NCI-H1417 treated with DMSO at 0.1 percent for 48 hours (cell line): ENCODE measurements at places on chromosomes 6 and 20.

GRCh38 chr6:51805517-51805916, 281.9 kb downstream of the PKHD1 start:
- no peak for DNase-seq

DNA sequence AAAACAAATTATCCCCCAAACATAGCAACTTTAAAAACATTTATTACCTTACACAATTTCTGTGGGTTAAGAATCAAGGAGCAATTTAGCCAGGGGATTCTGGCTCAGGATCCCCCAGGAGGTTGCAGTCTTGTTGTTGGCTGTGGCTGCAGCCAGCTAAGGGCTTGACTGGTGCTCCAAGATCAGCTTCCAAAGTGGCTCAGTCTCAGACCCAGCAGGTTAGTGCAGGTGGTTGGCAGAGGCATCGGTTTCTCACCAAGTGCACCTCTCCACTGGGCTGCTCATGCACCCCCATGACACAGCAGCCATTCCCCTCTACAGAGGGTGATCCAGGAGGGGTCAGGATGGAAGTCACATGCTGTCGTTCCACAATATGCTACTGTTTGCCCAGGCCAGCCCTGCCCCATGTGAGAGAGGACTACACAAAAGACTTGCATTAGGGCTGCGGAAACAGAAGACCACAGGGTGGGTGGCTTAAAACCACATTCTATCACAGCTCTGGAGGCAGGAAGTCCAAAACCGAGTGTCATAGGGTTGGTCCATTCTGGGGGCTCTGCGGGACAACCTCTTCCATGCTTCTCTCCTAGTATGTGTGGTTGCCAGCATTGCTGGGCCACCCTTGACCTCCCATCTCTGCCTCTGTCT, 125.8 kb downstream of the C6orf118 start:
- DNase-seq, result no peak

DNA sequence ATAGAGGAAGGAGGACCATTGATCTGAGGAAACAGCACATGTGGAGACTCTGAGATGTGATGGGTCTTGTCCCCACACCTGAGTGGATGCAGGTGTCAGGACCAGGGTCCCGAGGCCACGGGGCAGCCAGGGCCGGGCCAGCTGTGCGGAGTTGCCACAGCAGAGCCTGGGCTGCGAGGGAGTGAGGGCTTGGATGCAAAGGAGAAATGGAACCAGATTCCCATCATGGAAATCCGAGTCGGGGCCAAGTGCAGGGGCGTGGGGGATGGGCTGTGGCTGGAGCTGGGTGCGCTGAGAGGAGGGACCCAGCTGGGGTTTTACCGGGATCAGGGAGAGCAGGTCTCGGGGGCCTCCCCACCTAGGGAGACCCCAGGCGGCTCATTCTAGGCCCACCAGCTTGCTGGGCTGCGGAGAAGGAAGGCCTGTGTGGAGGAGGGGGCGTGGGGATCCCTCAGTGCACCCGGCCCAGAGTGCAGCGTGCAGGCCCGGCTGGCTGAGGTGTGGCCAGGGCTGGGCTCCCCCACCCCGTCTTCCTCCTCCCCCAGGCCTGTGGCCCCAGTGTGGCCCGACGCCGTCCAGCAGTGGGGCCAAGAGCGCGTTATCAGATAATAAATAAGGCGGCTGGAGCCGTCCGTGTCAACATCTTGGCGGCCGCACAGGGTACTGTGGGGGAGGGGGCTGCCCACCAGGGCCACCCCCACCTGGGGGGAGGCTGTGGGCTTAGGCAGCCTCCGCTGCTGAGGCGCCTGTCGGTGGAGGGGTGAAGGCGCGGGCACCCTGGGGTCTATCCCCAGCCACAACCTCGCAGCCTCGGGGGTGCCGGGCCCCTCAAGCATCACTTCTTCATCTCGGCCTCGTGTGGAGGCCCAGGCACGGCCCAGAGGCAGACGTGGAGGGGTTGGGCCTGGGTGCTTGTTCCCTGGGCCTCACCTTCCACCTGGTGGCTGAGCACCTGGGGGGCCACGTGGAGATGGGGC, 17.2 kb downstream of the GATA5 start:
- DNase-seq, result no peak

DNA sequence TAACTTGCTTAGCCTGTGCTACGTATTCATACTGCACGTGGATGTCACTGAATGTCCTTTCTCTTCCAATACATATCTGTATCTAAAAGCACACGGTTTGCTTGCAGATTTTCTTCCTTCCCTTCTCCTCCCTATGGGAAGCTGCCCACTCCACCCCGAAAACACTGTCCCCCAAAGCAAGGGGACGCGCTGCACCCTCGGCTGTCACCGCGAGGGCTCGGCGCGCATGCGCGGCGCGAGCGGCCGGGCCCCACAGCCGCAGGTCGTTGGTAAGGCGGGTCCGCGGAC, 659 bp downstream of the TMX4 start:
- peak; percentile 82 for DNase-seq
